Stimulated activated CD4-positive, alpha-beta T cell treated with anti-CD3 and anti-CD28 coated beads, Interleukin-1b, Interleukin-23, amount 100 ng/mL, for 24 hours (primary cell): ENCODE measurements at places on chromosomes 1 and 21.

- no peak for DNase-seq
Observed at GRCh38 chr1:8458607-8459006, 140.7 kb downstream of the SLC45A1 start.

- DNase-seq = no peak
Observed at GRCh38 chr1:39490596-39491145, 765 bp upstream of the BMP8A start.

DNA sequence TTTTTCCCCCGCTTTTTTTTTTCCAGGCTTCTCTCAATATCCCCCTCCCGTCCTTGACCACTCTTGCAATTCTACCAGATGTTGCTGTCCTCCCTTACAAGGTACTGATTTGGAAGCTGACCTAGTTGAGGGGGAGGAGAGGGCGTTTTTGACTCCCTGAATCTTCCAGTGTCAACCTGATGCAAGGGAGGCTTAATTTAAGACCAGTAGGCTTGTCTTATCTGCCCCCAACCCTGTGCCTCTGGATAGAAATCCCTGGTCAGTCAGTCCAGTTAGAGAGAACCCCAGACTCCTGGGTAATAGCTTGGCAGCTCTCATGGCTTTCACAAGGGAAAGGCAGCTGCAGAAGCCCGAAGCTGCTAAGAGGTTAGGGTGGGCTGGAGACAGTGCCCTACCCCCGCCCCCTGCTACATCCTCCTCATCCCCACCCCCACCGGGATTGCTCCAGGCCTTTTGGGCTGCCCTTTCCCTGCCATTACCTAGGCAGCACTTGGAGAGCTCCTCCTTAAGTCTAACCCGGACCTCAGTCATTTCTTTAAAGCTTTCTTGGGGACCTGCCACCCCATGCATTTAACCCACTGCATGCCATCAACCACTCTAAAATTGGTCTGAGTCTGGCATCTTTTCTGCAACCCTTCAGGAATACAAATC, 3.6 kb downstream of the ACKR1 start:
- no peak for DNase-seq

GRCh38 chr21:44617071-44617501, 5.2 kb downstream of the KRTAP10-8 start:
- DNase-seq = no peak

GRCh38 chr1:209490013-209490412, 93.5 kb upstream of the CAMK1G start:
- no peak for DNase-seq

DNA sequence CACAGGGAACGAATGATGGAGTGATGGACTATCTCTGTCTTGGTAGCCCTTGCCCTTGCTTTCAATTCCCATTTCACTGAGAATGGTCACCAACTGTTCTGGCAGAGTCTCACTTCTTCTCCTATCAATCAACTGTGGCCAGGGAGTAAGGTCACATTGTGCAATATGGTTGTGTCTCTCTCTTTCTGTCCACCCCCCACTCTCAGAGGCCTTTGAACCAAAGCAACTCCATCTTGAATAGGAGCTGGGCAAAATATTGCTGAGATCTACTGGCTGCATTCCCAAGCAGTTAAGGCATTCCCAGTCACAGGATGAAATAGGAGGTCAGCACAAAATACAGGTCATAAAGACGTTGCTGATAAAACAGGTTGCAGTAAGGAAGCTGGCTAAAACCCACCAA, 36.7 kb downstream of the NTMT2 start:
- DNase-seq = no peak

- no peak for DNase-seq
Observed at GRCh38 chr1:116493036-116493435, 77.8 kb downstream of the CD58 start.

GRCh38 chr21:17783481-17784179, 35.5 kb downstream of the C21orf91 start:
- DNase-seq = no peak

GRCh38 chr21:37060296-37060695, 12.6 kb downstream of the PIGP start:
- DNase-seq = no peak

DNA sequence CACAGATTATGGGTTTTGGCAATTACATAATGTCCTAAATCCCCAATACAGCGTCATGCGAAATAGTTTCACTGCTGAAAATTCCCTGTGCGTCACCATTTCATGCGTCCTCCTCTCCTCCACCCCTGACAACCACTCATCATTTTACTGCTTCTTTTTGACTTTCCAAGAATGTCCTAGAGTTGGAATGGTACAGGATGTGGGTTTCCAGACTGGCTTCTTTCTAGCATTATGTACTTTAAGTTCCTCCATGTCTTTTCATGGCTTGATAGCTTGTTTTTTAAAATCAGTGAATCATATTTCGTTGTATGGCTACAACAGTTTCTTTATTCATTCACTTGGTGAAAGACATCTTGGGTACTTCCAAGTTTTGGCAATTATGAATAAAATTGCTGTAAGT, 7.4 kb downstream of the NBPF3 start:
- no peak for DNase-seq

- no peak for DNase-seq
Observed at GRCh38 chr1:2862814-2863647, 61.5 kb upstream of the TTC34 start.

- no peak for DNase-seq
Observed at GRCh38 chr1:23915466-23915865, 2.3 kb upstream of the CNR2 start.

DNA sequence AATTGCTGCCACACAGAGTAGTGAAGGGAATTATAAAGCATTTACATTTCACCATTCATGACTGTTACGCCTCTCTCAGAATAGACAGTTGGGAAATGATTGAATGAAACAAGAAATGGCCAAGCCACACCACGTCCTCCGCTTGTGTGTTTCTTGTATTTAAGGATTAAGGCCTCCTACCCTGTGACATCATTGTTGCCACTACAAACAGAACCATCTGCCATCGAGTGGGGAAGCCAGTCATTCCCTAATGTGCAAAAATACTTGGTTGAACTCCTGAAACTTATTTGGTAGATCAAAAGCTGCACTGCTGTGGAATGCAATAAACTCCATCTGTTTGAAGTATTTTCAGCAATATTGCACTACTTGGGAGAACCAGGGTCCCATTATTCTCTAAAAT, 99.0 kb upstream of the C1orf105 start:
- DNase-seq = no peak

GRCh38 chr1:229507502-229507901, 639 bp downstream of the NUP133 start:
- DNase-seq = no peak
